ENCODE measurements at places on chromosomes 1 and 21. TPM values are rescaled to one million over a fixed set of nuclear protein-coding genes. Genes with fewer than 3 reads are reported as not detected.
A peak's percentile ranks its signal among the peaks of the same experiment; 100 is the strongest.

Gene UBASH3A
- total RNA-seq = not detected

Gene OR6K3
- not detected for total RNA-seq

Gene TTC24
- total RNA-seq = not detected

Gene CD1B
- not detected for total RNA-seq

Gene CLCA4
- total RNA-seq = not detected

Gene SAMD13
- 1.5 TPM for total RNA-seq

Gene UBXN10
- not detected for total RNA-seq

Gene ODF2L
- total RNA-seq = 63.6 TPM

Gene AIRE
- not detected for total RNA-seq

Gene HSD11B1
- total RNA-seq = not detected

DNA sequence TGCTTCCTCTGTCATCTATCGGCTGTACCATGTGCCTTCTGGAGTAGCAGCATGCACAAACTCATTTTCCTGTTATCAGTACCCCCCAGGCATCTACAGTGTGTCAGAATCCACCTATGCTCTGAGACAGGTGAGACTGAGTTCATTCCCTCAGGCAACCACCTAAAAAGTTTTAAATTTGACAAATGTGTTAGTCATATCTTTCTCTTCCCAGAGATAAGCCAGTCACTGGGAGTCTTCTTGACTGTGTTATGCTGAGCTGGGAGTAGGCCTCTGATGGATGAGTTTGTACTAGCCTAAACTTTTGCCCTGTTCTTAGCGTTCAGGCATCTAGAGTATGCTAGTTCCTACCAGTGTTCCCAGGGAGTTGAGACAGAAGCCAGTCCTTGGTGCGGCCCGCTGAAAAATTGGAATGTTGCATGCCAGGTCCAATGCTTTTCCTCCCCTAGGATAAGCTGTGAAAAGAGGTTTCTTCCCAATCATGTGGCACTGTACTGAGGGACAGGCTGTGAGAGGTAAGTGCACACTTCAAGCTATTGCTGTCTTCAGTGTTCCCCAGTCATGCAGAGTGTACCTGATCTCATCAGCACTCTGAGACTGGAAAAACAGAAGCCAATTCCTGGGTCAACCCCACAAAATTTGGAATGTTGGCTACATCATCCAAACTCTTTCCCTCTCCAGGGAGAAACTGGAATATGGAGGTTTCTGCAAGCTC is 1202.3 kb downstream of the NCAM2 start:
- DNase-seq = no peak

DNA sequence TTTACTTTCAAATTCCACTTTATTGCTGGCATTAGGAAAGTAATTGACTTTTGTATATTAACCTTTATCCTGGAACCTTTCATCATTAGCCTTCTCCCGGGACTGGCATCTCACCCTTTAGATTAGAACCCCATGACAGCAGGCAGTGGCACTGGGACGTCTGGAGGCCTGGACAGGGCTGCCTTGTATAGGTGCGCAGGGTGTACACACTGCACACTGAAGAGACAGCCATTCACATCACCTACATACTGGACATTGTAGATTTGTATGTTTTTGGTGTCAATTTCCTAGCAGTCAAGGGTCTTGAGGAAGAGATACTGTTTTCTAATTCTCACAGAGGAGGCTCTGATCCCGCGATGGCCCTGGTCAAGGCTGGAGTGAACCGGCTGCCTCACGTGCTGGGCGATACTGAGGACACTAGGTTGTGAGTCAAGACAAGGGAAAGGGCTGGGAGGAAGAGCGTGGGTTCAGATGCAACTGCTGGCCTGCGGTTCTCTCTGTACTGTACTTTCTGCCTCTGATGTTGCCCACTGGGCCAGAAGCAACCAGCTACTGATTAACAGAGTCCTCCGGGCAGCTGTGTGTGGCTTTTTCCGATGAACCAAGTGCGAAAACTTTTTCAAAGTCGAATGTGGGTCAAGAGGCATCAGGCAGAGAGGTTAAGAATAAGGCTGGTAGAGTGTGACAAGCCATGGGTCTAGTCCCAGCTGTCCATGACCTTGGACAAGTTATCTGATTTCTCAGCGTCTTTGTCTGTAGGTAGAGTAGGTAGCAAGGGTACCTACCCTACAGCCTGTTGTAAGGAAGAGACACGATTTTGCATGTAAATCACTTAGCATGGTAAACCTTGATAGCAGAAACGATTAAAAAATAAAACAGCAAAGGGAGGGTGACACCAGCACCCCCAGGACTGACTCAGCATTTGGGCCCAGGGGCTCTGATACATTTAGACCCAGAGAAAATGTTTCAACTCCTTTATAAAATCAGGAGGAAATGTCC is 38.2 kb upstream of the SLC25A33 start:
- DNase-seq = no peak

GRCh38 chr1:27872802-27873551 is 633 bp downstream of the THEMIS2 start:
- peak; percentile 55 for DNase-seq

GRCh38 chr1:18874600-18874999 is 15.1 kb upstream of the TAS1R2 start:
- DNase-seq = no peak

DNA sequence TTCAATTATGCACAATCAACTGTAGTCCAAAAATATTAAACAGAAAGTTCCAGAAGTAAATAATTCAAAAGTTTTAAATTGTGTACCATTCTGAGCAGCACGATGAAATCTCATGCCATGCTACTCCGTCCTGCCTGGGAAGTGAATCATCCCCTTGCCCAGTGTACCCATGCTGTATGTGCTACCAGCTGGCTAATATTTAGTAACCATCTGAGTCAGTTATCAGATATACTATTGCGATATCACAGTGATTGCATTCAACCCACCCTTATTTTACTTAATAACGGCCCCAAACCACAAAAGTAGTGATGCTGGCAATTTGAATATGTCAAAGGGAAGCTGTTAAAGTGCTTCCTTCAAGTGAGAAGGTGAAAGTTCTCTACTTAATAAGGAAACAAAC is 56.2 kb downstream of the EVI5 start:
- no peak for DNase-seq

GRCh38 chr21:23308741-23309140 is 2298.5 kb downstream of the MRPL39 start:
- DNase-seq = no peak

DNA sequence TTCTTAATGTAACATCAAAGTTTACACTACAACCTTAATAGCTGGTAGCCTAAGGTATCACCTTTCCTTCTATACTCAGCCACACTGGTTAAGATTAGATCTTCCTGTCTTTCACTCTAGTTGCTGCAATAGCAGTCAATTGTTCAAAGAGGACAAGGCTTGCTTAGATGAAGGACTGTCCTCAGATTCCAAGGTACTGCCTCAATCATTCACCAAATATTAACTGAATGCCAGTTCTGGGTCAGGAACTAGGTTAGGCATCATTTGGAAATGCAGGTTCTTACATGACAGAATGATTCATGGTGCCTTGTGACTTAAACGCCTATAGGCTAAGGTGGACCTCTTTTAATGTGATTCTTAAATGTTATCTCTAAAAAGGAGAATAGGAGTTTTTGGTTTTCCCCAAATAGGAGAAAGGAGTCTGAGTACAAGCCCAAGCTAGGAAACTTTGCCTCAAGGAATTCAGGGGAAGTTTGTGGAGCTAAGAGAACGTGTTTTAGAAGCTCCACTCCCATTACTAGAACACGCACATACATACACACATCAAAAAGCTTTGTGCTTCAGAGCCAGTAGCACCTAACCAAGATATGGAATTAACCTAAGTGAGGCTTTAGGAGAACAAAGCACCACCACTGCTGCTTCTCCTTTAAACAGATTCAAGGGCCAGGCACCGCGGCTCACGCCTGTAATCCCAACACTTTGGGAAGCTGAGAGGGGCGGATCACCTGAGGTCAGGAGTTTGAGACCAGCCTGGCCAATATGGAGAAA is 8.5 kb upstream of the WDR47 start:
- no peak for DNase-seq

GRCh38 chr1:164660775-164661174 is 101.8 kb downstream of the PBX1 start:
- DNase-seq = no peak

- no peak for DNase-seq
These were observed 37.0 kb downstream of the CAPN9 start for GRCh38 chr1:230784163-230784562.

GRCh38 chr1:11529763-11530730 is 51.1 kb downstream of the DISP3 start:
- no peak for DNase-seq

DNA sequence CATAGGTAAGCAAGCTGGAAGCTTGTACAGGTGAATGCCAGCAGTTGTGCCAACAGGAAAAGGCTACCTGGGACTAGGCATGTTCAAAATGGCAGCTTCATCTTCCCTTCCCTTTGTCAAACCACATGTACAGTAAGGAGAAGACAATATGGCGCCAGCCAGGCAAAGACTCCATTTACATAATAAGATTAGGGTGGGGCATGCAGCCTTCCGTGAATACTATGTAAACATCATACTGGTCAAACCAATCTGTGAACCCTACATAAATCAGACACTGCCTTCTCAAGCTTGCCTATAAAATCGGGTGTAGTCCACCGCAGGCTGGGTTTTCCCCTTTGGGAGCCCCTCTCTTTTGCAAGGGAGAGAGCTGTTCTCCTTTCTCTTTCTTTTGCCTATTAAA is 24.6 kb downstream of the ATF3 start:
- DNase-seq = no peak
